ENCODE measurements at places on chromosomes 1 and 21. TPM values are rescaled to one million over a fixed set of nuclear protein-coding genes. Genes with fewer than 3 reads are reported as not detected.

DNA sequence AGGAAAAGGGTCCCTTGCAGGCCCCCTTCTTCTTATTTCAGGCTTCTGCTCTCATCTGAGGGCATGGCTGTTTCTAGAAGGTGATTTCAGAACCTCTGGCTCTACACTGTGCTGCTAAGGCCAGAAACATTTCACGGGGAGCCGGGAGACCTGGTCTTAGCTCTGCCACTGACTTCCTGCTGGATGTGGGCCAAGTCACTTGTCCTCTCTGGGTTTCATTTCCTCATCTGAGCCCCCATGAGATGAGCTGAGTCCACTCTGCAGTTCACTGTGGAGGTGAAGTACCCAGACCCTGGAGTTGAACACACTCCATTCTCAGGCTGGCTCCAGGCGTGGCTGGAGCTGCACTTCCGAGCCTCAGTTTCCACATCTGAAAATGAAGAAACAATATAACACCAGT, 2.1 kb downstream of the PADI1 start:
- DNase-seq, result peak; percentile 13

Gene AKR7A3
- total RNA-seq, result 0.51 TPM

DNA sequence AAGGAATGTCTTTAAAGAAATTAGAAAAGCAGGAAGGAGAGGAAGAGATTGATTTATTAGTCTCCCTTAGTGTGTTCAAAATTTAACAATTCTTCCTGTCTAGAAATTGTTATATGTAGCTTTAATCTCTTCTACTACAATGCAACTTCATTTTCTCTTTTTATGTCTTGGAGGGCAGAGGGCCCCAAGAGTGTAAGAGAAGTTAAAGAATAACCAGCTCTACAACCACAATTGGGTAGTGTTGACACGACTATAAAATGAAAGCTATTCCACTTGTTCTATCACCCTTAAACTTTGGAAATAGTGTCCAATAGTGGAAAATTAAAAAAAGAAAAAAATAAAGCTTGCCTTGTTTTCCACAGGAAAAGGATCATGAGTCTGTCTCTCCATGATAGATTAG, 82.6 kb upstream of the DPYD start:
- DNase-seq, result no peak

GRCh38 chr1:4971666-4972065, 317.3 kb downstream of the AJAP1 start:
- no peak for DNase-seq

Gene B3GALT2
- 4.7 TPM for total RNA-seq

DNA sequence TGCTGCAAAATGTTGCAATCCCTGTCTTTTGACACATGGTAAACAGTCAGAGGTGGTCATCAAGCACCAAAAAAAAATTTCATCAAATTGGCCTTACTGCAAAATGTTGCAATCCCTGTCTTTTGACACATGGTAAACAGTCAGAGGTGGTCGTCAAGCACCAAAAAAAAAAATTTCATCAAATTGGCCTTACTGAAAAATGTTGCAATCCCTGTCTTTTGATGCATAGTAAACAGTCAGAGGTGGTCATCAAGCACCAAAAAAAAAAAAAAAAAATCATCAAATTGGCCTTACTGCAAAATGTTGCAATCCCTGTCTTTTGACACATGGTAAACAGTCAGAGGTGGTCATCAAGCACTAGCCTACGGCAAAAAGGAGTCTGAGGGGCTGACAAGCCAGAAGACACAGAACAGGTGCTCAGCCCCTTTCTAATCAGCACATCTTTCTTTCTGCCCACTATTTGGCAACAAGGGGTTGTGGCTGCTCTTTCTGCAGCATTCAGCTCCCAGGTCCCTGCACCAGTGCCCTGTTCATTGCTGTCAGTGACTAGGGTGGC, 223.8 kb downstream of the KCNH1 start:
- no peak for DNase-seq

Gene HSPA13
- total RNA-seq, result 76.2 TPM

Gene F3
- 93.7 TPM for total RNA-seq

Gene FCRL4
- not detected for total RNA-seq

GRCh38 chr1:42680055-42680454, 2.2 kb upstream of the YBX1 start:
- DNase-seq, result no peak

- no peak for DNase-seq
Measured at GRCh38 chr1:81437649-81438048, 363.1 kb upstream of the ADGRL2 start.

DNA sequence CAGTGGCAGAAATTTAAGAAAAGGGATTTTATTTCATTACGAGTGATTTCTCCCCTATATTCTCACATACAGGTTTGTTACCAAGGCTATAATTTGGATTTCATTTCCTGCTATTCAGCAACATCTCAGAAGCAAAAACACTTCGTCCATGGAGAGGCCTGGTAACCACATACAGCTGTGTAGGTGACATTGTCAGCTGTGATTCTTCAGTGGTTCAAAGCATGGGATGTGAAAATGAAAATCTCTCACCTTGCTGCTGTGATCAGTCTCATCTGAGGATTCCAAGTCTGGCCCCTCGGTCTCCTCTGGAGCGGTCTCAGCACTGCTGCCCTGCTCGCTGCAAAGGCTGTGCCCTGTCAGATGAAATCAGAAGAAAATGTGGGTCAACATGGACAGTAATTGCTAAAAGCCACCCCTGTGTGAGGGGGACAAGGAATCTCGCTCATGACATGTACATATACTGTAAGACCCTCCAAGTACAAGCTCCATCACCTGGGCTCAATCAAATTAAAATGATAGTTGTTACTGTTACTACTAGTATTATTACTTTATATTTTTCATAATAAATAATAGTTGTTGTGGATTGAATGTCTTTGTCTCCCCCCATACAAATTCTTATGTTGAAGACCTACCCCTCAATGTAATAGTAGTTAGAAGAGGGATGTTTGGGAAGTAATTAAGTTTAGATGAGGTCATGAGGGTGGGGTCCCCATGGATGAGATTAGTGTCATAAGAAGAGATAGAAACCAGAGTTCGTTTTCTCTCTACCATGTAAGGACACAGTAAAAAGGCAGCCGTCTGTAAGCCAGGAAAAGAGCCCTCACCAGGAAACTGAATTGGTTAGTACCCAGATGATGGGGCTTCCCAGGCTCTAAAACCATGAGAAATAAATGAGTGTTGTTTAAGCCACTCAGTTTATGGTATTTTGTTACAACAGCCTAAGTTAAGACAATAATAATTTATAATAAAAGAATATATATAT, 126.7 kb upstream of the KRTAP19-8 start:
- DNase-seq, result no peak

- DNase-seq, result no peak
Measured at GRCh38 chr1:233566886-233567285, 47.0 kb upstream of the KCNK1 start.

DNA sequence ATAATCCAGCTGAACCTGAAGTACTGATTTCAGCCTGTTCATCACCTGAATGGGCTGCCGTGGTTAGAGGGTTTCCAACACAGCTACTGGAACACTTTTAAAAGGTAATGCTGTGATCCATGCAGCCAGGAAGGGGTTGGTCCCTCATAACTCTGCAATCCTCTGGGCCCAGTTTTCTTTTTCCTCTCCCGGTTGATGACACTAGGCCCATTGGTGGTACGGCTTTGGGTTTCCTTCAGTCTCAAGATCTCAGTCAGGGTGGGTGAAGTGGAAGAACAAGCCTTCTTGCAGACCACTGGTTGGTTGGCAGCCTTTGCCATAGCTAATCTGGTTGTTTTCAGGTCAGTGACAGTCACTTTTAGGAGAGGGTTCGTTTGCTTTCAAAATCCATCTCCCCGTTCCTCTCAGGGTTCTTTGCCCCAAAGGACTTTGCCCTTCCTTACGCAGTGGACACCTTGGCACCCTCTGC, 502 bp upstream of the SLC35A3 start:
- DNase-seq, result no peak

DNA sequence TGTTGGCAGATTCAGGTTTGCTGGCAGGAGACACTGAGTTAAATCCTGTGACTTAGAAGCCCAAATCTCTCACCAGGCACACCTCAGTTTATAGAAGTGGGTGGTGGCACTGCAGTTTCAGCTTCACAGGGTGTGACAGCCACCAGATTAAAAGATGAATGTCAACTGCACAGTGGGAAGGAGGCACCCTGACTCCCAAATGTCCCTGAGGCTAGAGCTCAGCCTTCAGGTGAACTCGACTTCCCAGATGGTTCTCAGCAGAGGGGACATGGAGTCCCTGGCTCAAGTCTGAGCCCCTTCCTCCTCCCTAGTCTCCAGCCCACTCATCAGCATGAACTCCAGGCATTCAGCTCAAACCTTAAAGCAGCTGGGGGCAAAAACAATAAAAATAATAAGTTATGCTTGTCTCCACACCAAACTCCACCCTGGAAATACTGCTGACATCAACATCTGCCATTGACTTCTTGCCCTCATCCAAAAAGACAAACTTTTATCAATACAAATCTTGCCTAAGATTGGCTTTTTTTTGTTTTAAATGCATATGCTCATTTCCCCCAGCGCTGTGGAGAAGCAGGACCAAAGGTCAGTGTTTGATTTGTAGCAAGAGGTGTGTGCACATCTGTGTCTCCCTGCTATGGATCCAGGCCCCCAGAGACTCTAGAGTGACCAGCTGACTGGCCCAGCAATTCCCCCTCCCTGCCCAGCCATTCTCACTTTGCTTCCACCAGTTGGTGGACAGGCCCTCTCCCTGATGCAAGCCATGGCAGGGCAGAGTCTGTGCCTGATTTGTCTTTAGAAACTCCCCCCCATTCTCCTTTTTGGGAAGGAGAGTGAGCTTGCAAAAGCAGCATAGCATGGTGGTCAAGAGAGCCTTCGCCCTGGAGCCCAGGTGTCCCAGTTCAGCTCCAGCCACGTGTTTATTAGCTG, 18.5 kb upstream of the S100A7 start:
- DNase-seq, result no peak

- no peak for DNase-seq
Measured at GRCh38 chr1:152786077-152786476, at the start of gene LCE1E. Gene LCE1E (plus strand): TSS chr1:152786257. CDS start chr1:152787300, 1,043 bp downstream.

GRCh38 chr1:208242941-208243526, 1.1 kb downstream of the PLXNA2 start:
- DNase-seq, result peak; percentile 66

- peak; percentile 86 for DNase-seq
Measured at GRCh38 chr1:211830328-211831142, at the start of gene LPGAT1. Gene LPGAT1 (minus strand): TSS chr1:211830763. CDS start chr1:211829296, 1,467 bp downstream.

GRCh38 chr1:235865565-235866204, 1.0 kb downstream of the LYST start:
- peak; percentile 53 for DNase-seq

GRCh38 chr1:14138687-14139086, 438.7 kb downstream of the PRDM2 start:
- DNase-seq, result no peak

DNA sequence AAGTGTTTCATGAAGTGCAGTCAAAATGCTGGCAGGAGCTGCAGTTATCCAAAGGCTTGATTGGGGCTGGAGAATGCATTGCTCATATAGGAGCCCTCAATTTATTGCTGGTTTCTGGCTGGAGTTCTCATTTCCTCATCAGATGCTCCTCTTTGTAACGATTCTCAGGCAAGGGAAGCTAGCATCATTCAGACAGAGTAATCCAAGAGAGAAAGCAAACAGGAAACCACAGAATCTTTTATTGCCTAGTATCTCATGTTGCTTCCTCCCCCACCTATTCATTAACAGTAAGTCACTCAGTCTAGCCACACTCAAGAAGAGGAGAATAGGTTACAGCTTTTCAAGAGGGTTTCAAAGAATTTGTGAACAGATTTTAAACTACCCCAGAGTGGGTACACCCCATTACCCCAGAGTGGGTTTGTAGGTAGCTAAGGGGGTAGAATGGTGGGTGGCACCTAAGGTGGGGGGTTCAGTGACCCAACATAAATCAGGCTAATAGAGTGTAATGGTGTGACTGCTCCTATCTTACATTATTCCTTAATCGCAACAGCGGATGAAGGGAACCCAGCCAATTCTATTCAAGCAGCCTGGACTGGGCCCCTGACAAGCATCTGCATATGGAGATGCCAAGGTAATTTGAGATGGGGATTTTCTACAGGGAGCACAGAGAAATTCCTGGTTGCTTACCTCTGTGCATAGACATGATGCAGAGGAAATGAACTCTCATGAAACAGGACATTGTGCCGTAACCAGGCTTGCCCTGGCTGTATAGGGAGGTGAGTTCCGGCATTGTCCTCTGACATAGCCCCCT, 67.1 kb downstream of the KCNJ15 start:
- DNase-seq, result peak; percentile 97

Gene CD1B
- not detected for total RNA-seq

Gene SLC45A1
- 0.97 TPM for total RNA-seq

Gene ALX3
- not detected for total RNA-seq

DNA sequence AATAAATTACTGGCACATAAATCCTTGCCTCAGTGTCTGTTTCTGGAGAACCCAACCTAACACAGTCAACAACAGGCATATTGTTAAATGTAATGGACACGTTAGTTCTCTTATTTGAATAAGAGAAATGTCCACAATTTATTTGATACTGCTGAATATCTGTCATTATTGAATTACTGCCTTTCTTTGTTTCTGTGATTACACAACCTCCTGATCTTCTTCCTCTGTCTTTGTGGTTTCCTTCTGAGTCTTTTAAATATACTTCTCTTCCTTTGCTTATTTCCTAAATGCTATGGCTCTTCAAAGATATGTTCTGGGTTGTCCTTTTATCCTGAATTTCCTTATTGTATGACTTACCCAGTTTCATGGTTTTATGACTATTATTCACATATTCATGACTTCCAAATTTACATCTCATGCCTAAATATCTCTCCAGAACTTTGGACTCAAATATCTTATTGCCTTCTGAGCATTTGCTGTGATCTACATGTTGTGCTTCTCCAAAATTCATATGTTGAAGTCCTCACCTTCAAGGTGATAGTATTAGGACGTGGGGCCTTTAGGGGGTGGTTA, 39.9 kb downstream of the MSH4 start:
- DNase-seq, result no peak

Gene C1QA
- not detected for total RNA-seq

Gene DCST1
- total RNA-seq, result not detected

Gene PLEKHN1
- total RNA-seq, result 1.4 TPM

DNA sequence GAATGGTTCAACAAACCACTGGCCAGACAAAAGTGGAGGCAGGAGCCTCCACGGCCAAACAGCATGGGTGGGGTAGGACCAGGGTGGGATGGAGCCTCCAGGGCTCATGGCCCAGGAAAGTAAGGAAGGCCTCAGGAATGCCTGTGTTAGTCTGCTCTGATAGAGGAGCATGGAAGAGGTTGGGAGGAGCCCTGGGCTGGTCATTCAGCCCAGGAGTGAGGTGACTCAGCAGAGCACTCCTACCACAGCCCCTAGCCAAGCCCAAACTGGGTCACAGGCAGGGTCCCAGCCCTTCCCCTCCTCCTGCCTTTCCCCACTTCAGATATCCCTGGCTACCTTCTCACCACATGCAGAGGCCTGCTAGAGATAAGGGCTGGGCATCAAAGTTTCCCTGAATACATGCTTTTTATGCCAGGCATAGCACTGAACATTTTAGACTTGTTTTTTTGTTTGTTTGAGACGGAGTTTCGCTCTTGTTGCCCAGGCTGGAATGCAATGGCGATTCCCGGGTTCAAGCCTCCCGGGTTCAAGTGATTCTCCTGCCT, 3.1 kb upstream of the SHISA4 start:
- DNase-seq, result peak; percentile 78
